ENCODE measurements at places on chromosomes 1 and 21. TPM values are rescaled to one million over a fixed set of nuclear protein-coding genes. Genes with fewer than 3 reads are reported as not detected.

CLDN14 gene
- not detected for total RNA-seq

SMCP gene
- not detected for total RNA-seq

HPDL gene
- 5.0 TPM for total RNA-seq

ZNF436 gene
- 5.3 TPM for total RNA-seq

ROR1 gene
- 10.4 TPM for total RNA-seq

NBPF4 gene
- 0.18 TPM for total RNA-seq

ADCY10 gene
- 0.07 TPM for total RNA-seq

CACNA1S gene
- total RNA-seq = not detected

BEND5 gene
- not detected for total RNA-seq

CCDC17 gene
- 0.48 TPM for total RNA-seq

GPR37L1 gene
- 0.19 TPM for total RNA-seq

HP1BP3 gene
- total RNA-seq = 118 TPM

CRYAA gene
- not detected for total RNA-seq

TRAF3IP3 gene
- not detected for total RNA-seq

SLAMF7 gene
- total RNA-seq = 1.6 TPM

AADACL3 gene
- total RNA-seq = not detected

CLCNKA gene
- total RNA-seq = not detected

SLC45A1 gene
- 6.1 TPM for total RNA-seq

TRNP1 gene
- 210 TPM for total RNA-seq

DBT gene
- total RNA-seq = 4.1 TPM

SAMD11 gene
- total RNA-seq = 37.1 TPM

CLCA4 gene
- not detected for total RNA-seq

COA6 gene
- 84.7 TPM for total RNA-seq

TEDDM1 gene
- not detected for total RNA-seq

S100PBP gene
- total RNA-seq = 15.8 TPM

SLC5A9 gene
- not detected for total RNA-seq

CELA2B gene
- total RNA-seq = 0.29 TPM

CHODL gene
- total RNA-seq = not detected

SPRR1B gene
- not detected for total RNA-seq

GLIS1 gene
- total RNA-seq = 0.08 TPM

NPHS2 gene
- total RNA-seq = not detected

FGR gene
- not detected for total RNA-seq

FPGT gene
- total RNA-seq = 7.5 TPM

S100A16 gene
- total RNA-seq = 486 TPM

PEAR1 gene
- 7.8 TPM for total RNA-seq

GJA9 gene
- total RNA-seq = not detected

SNX7 gene
- total RNA-seq = 24.9 TPM

GPR3 gene
- total RNA-seq = 2.1 TPM

CD247 gene
- total RNA-seq = 0.07 TPM

TNFRSF9 gene
- 3.0 TPM for total RNA-seq

FNDC5 gene
- total RNA-seq = 0.44 TPM

AMY2A gene
- not detected for total RNA-seq

ERICH3 gene
- not detected for total RNA-seq

BATF3 gene
- total RNA-seq = 33.7 TPM

CLCA1 gene
- not detected for total RNA-seq

CPT2 gene
- total RNA-seq = 8.6 TPM

TEX38 gene
- not detected for total RNA-seq

RGS8 gene
- not detected for total RNA-seq

MX2 gene
- 0.06 TPM for total RNA-seq

LCE2A gene
- total RNA-seq = not detected

PTGER3 gene
- not detected for total RNA-seq

Data from A549 treated with CORT108297 at 1 μM for 4 hours (cell line).